ENCODE measurements at places on chromosomes 4 and X.

GRCh38 chr4:105116616-105117319, 29.9 kb upstream of the TET2 start:
- no peak for DNase-seq

DNA sequence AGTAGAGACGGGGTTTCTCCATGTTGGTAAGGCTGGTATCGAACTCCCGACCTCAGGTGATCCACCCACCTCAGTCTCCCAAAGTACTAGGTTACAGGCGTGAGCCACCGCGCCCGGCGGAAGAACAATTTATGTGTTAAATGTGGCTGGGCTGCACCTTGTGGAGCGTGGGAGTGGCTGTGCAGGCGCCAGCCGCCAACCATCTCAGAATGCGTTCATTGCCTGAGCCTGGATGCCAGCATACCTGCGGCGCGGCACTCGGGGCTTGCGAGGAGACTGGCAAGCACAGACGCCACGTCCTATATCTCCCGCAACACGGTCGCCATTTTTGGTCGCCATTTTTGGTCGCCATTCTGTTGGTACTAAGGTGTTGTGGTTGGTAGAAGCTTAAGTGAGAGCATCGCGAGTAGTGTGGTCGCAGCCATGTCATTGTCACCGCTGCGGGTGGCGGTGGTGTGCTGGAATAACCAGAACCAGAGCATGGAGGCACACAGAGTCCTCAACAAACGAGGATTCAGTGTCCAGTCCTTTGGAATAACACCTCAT, 193.6 kb upstream of the HTR2C start:
- DNase-seq = no peak

DNA sequence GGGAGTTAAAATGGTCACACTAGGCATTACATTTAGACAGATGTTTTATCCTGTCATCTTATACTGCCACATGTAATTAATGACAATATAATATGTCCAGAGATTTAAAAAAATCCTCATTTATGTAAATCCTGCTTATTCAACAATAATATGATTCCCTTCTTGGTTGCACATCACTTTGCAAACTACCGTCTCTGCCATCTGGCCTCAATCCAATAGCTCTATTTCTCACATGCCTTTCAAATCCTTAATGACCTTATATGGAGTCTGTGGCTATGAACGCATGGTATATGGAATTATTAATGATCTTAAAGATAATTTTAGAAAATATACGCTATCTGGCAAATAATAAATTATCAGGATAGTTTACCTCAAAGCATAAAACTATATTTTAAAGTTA, 144.5 kb downstream of the NPNT start:
- DNase-seq = no peak

- no peak for DNase-seq
Observed at GRCh38 chr4:7357323-7357722, 77.4 kb downstream of the PSAPL1 start.

- DNase-seq = no peak
Observed at GRCh38 chr4:180449395-180449956, 1793.7 kb upstream of the TENM3 start.

DNA sequence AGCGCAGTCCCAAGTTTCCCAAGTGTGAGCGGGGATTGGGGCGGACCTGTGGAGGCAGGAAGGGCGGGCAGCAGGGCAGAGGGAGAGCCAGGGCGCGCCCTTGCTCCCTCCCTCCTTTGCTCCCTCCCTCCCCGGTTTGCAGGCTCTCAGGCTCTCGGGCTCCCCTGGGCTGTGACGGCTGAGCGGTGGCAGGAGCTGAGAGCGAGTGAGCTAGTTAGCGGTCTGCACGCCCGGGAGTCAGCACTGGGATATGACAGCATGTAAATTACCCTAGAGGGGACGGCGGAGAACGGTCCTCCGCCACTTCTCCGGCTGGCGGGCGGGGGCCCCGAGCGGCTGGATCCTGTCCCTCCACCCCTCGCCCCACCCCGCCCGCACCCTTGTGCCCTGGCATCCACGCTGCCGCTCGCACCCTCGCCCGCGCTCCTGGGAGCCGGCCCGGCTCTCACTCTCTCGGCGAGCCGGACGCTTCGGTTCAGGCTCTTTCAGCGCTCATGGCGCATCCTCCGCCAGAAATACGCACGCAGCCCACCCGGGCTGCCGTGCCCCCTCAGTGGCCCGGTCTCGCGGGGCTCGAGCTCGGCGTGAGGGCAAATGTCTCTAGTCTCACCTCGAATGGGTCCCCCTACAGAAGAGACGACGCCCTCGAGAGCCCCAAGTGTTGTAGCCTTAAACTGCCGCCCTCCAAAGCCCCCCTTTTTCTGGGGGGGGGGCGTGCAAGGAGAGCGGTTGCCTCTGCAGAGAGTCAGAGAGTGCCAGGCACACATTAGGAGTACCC, at the start of gene TSC22D3:
Gene TSC22D3 (minus strand): TSS at position 54 of the 778 bp plus-strand sequence. CDS start 368 bp downstream, outside the sequence.
- DNase-seq = no peak

GRCh38 chrX:46601283-46601682, 27.7 kb downstream of the CHST7 start:
- no peak for DNase-seq

DNA sequence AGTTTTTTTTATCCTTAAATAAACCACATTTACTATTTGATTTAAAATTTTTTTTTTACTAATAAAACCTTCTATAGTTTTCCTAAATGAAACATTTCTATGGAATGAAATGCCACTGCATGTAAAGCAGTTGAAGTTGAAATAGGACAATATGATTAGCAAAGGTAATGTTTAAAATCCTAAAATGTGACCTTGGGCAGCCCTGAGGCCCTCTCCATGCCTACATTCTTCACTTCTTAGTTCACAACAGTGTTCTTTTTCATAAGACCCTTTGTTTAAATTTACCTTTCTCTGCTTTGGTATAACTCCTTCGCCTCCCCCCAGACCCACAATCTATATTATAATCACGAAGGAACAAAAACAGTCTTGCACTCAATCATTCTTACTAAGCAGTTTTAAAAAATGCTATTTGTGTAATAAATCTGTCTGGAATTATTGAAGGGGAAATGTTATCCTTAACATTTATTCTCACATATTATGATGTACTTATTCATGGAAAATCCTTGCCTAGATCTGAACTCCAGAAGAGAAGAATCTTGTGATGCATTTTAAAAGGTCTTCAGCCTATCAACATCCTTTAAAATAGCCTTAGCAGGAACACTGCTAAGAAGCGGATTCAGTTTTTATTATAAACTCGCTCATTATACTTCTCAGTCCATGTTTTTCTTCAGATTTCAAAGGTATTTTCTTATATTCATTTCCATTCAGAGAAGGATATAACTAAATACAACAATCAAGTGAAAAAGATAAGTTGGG, 124.6 kb upstream of the NAP1L5 start:
- no peak for DNase-seq

GRCh38 chr4:24763631-24764297, 31.6 kb upstream of the SOD3 start:
- DNase-seq = no peak

DNA sequence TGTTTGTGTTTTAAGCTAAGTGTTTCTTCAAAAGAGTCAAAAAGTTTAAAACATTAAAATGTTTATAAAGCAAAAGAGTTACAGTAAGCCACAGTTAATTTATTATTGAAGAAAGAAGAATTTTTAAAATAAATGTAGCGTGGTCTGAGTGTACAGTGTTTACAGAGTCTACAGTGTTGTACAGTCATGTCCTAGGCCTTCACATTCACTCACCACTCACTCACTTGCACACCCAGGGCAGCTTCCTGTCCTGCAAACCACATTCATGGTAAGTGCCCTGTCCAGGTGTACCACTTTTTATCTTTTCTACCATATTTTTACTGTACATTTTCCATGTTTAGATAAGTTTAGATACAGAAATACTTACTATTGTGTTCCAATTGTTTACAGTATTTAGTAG, 239.7 kb upstream of the AGA start:
- DNase-seq = no peak

DNA sequence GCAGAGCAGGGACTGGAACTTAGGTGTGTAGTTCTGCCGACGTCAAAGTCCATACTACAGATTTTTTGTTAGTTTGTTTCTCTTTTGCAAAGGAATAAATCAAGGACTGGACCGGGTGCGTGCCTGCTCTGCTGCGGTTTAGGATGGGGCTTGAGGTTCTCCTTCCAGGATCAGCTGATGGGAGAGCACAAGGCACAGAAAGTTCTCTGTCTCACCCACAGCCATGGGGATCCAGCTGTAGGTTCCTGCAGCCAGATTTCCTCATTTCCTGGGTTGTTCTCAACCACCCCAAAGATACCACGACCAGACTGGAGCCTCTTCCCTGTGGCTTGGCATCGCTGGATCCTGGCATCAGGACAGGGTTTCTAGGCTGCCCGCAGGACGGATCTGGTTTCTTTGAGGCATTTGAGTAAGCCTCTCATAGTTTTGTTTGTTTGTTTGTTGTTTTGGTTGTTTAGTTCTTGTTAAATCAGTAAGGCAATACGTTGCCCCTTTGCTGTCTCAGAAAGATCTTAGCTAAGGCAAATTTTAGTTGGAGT, 789 bp upstream of the SRPX start:
- DNase-seq = no peak

DNA sequence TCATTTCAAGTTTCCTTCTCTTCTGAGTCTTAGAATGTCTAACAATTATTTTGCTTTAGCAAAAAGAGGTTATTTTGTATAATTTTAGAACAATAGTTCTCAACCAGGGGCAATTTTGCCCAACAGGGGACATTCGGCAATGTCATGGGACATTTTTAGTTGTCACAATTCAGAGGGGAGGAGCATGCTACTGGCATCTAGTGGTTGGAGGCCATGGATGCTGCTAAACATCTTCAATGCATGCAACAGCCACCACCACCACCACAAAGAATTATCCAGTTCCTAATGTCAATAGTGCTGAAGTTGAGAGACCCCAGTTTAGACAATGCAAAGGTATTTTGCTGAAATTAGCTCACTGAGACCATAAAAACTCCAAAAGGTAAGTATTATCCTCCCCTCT, 122.5 kb downstream of the ARHGAP6 start:
- DNase-seq = no peak

DNA sequence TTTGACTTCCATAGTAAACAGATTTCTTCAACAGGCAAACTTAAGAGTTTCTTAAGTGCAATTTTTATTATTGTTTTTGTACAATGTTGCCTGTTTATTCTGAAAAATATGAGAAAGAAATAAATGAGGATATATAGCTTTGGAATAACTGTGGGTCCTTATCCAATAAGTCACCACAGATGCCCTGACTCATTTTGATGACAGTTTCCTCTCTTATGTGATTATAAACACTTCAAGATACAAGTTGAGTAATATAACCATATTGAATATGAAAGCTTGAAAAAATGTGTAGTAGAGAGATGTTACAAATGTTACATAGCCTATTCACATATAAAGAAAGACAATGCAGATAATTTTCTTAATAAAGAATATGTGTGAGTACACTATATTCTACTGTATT, 931.6 kb downstream of the RAPGEF2 start:
- DNase-seq = no peak

GRCh38 chr4:138728566-138728965, 287.0 kb upstream of the NOCT start:
- no peak for DNase-seq

DNA sequence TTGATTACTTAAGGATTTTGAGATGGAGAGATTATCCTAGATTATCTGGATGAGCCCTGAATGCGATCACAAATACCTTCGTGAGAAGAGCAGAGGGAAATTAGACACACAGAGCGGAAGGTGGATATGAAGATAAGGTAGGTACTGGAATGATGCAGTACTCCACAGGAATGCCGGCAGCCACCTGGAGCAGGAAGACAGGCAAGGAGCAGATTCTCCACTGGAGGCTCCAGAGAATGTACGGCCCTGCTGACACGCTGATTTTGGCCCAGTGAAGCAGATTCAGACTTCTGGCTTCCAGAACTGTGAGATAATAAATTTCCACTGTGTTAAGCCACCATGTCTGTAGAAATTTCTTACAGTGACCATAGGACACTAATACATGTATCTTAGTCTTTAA, 79.4 kb upstream of the PITX2 start:
- DNase-seq = no peak

GRCh38 chr4:46444318-46445000, 54.5 kb upstream of the GABRA2 start:
- no peak for DNase-seq
